ENCODE measurements at places on chromosomes 3 and 15. TPM values are rescaled to one million over a fixed set of nuclear protein-coding genes. Genes with fewer than 3 reads are reported as not detected.

The MBNL1 gene
- total RNA-seq: 386 TPM

The SMCO1 gene
- not detected for total RNA-seq

The RASGRP1 gene
- total RNA-seq: 67.9 TPM

The SEMA7A gene
- total RNA-seq: 71.2 TPM

The UBE2E2 gene
- 0.86 TPM for total RNA-seq

The XIRP1 gene
- 5.3 TPM for total RNA-seq

DNA sequence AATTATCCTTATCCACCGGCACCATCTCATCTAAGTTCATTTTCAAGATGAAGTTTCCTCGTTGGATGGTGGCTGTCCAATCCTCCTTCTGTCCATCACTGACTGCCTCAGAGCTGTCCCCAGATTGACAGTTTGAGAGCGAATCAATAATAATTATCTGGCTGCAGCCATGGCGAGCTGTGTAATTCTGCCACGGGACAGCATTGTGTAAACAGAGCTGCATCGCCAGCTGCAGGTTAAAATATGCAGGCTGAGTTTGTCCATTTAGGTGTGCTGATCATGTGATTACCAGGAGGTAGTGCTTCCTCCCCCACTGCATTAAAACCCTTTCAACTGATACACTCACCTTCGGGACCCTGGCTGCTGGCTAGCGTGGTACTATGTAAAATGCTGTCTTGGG, 461.9 kb upstream of the ONECUT1 start:
- no peak overlapping the region for H3K4me3 ChIP-seq
- no peak overlapping the region for H3K27ac ChIP-seq
- no peaks in the 10 kb centered on the region for H3K4me1 ChIP-seq
- no peaks in the 10 kb centered on the region for H3K36me3 ChIP-seq
- H3K27me3 ChIP-seq: no peaks in the 10 kb centered on the region

- no peaks in the 10 kb centered on the region for H3K27me3 ChIP-seq
- no peak overlapping the region for H3K4me3 ChIP-seq
- H3K27ac ChIP-seq: no peak overlapping the region
- no peak for DNase-seq
- peaks cover 13% of the 10 kb centered on the region for H3K4me1 ChIP-seq
Measured at GRCh38 chr3:49601358-49602048, 47.2 kb downstream of the BSN start.

DNA sequence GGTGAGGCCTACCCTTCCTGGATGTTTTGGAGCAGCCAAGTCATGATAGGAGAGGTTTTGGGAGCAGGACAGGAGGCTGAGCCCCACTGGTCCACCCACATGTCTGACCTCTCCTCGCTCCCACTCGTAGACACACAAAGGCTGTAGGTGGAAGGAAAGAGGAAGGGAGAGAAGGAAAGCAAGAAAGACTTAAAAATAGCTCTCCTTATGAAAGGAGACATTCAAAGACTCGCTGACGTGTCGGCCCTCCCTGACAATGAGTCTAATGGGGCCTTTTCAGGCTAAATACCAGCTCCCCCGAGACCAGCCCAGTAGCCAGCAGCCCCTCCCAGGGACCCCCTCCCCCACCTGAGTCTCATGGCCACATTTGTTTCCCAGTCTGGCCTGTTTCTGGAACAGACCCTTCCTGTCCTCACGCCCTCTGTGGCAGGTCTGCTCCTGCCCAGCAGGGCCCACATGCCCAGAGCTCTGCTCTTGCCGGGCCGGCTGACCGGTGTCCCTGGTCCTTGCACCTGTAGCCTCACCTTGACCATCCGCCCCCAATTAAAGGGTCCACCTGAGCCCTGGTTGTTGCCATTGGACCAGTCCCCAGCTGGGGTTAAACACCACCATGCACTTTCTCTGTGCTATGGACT, 49.3 kb downstream of the FGD5 start:
- H3K27ac ChIP-seq: no peak overlapping the region
- H3K4me3 ChIP-seq: no peak overlapping the region
- H3K27me3 ChIP-seq: no peaks in the 10 kb centered on the region
- DNase-seq: no peak
- H3K4me1 ChIP-seq: no peaks in the 10 kb centered on the region

GRCh38 chr3:48268936-48269561, 28.1 kb downstream of the ZNF589 start:
- H3K36me3 ChIP-seq: peaks cover 5% of the 10 kb centered on the region
- peaks cover 25% of the 10 kb centered on the region for H3K4me1 ChIP-seq
- H3K27me3 ChIP-seq: no peaks in the 10 kb centered on the region
- DNase-seq: no peak
- H3K4me3 ChIP-seq: peak overlapping the region; percentile 46
- H3K27ac ChIP-seq: no peak overlapping the region

DNA sequence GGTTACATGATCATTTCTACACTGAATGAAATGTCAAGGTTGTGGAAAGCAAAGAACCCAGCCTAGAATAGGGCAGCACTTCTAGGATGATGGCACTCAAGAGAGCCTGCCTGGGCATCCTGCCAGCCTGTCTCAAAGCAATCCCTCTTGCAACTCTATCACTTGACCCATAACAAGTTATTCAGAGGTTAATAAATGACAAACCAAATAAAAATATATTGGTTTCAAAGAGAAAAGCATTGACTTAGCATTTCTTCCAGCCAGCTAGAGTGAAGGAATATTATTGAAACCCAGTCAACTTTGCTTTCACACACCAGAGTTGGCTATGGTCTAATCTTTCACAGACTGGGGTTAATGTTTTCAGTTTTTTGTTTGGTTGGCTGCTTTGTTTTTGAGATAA, 214.6 kb upstream of the UBE2E2 start:
- no peak overlapping the region for H3K27ac ChIP-seq
- H3K4me3 ChIP-seq: no peak overlapping the region
- DNase-seq: no peak
- no peaks in the 10 kb centered on the region for H3K4me1 ChIP-seq
- H3K36me3 ChIP-seq: no peaks in the 10 kb centered on the region
- H3K27me3 ChIP-seq: no peaks in the 10 kb centered on the region

DNA sequence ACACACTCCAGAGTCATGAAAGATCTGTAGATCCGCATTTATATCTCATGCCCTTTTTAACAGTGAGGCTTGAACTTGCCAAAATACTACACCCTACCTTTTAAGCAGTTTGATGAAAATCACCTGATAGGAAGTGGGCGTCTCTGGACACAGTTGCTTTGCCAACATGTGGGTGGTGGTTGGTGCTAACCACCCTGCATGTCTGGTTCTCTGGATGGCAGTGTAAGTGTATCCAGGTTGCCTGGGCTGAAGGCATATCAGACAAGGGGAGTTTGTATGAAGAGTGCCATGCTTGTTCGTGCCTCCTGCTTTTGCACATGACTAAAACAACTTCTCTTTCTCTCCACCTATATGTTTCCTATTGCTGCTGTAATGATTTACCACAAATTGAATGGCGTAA, 159.6 kb downstream of the GHSR start:
- H3K4me1 ChIP-seq: no peaks in the 10 kb centered on the region
- H3K4me3 ChIP-seq: no peak overlapping the region
- H3K27ac ChIP-seq: no peak overlapping the region

DNA sequence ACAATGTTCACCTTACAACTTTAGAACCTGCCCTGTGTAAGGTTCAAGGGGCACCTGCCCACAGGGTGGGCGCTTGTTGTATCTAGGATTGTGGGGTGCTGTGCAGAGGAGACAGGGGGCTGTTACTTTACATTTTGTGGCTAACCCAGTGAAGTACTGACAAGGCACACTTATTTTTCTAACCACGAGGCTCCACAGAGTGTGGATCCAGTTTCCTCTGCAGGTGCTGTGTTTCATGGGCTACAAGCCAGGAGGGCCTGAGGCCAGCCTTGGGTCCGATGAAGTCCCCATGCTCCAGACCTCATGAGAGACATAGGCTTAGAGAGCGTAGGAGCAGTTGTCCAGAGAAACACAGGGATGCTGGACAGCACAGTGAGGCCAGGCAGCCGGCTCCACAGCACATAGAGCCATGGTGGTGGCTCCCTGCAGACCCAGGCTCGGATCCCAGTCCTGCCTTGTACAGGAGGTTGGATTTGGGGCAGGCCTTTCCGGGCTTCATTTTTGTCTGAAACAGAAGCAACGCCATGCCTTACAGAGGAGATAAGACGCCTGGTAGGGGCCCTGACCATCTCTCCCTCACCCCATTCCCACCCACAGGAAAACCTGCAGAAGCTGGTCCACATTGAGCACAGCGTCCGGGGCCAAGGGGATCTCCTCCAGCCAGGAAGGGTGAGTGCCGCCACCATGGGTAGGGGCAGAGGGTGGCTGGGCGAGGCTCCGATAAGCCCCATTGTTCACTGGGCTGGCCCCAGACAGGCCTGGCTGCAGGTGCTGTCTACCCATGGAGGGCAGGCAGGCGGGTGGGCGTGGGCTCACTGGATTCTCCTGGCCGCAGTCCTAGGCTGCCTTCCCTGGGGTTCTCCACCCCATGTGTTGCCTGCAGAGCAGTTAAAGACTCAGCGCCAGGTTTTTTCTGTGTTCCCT, 40.1 kb upstream of the NR2C2 start:
- no peaks in the 10 kb centered on the region for H3K36me3 ChIP-seq
- H3K4me1 ChIP-seq: no peaks in the 10 kb centered on the region
- no peaks in the 10 kb centered on the region for H3K27me3 ChIP-seq

DNA sequence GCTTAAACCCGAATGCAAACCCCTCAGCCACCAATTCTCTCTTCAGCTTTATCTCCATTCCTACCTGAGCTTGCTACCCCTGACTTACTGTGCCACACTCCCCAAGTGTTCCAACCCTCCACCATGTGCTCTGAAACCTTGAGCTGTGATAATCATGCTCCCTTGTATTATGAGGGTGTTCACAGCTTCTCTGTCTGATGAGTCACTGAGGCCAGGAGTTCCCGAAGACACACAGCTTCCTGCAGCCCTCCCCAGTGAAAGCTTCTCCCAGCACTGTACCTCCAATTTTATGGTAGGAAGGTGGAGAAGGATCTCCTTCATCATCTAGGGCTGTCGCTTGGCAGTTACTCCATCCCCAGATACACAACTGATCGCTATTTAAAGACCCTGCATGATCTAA, 24.9 kb downstream of the STAC start:
- DNase-seq: no peak
- H3K4me1 ChIP-seq: no peaks in the 10 kb centered on the region
- H3K4me3 ChIP-seq: no peak overlapping the region
- no peaks in the 10 kb centered on the region for H3K36me3 ChIP-seq
- H3K27me3 ChIP-seq: no peaks in the 10 kb centered on the region

DNA sequence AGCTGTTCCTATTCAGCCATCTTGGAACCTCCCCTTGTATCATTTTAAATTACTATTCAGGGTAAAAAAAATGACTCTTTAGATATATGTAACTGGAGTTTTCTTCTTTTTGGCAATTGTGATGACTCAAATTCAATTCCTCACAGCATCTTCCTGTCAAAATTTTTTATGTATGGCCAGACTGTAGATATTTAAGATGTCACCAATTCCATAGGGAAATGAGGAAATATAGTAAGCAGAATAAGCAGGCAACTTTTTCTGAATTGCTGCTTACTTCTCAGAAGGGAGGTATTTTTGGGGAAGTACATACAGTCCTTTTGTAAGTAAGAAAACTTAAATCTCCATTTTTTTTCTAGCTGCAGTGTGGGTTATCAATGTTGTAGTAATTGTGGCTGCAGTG, 28.8 kb downstream of the EAF2 start:
- no peak overlapping the region for H3K27ac ChIP-seq
- no peaks in the 10 kb centered on the region for H3K27me3 ChIP-seq
- H3K4me1 ChIP-seq: no peaks in the 10 kb centered on the region
- H3K36me3 ChIP-seq: no peaks in the 10 kb centered on the region
- DNase-seq: no peak

- no peak overlapping the region for H3K27ac ChIP-seq
- no peak overlapping the region for H3K4me3 ChIP-seq
- H3K27me3 ChIP-seq: no peaks in the 10 kb centered on the region
- no peak for DNase-seq
- no peaks in the 10 kb centered on the region for H3K36me3 ChIP-seq
Measured at GRCh38 chr3:149610351-149611105, 47.3 kb downstream of the WWTR1 start.

DNA sequence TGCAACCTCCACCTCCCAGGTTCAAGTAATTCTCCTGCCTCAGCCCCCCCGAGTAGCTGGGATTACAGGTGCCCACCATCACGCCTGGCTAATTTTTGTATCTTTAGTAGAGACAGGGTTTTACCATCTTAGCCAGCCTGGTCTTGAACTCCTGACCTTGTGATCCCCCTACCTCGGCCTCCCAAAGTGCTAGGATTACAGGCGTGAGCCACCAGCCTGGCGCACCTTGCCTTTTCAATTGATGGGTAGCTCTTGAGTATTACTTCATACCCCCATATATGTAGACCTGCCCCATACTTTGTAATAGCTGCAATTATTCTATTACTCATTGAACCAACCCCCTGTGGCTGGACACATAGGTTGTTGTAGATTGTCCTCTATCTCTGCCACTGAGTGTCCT, 101.3 kb downstream of the LRRK1 start:
- DNase-seq: no peak
- no peaks in the 10 kb centered on the region for H3K36me3 ChIP-seq
- H3K4me1 ChIP-seq: no peaks in the 10 kb centered on the region
- H3K27me3 ChIP-seq: no peaks in the 10 kb centered on the region
- H3K27ac ChIP-seq: no peak overlapping the region

- H3K27ac ChIP-seq: no peak overlapping the region
- H3K4me3 ChIP-seq: no peak overlapping the region
- peaks cover 9% of the 10 kb centered on the region for H3K4me1 ChIP-seq
- no peak for DNase-seq
- H3K36me3 ChIP-seq: no peaks in the 10 kb centered on the region
Measured at GRCh38 chr15:65423976-65424679, 1.4 kb upstream of the IGDCC4 start.

DNA sequence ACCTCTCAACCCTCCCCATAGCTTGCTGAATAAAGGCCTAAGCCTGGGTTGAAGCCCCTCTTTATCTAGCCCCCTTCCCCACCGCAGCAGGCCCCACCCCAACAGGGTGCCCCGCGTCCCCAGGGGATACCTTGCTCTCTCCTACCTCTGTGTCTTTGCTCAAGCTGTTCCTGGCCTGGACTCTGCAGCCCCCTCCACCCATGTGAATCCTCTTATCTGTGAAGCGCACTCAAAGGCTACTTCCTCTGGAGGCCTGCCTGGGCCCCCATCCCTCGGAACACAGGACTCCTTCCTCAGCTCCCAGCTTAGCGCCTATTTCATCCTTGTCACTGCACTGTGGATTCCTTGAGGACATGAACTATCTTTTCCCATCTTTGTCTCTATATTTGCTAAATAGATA, 61.4 kb upstream of the HERC1 start:
- H3K36me3 ChIP-seq: no peaks in the 10 kb centered on the region
- peak overlapping the region; percentile 68 for H3K27ac ChIP-seq
- H3K4me1 ChIP-seq: peaks cover 86% of the 10 kb centered on the region
- no peaks in the 10 kb centered on the region for H3K27me3 ChIP-seq
- no peak overlapping the region for H3K4me3 ChIP-seq

- H3K27me3 ChIP-seq: no peaks in the 10 kb centered on the region
- no peaks in the 10 kb centered on the region for H3K4me1 ChIP-seq
- no peak overlapping the region for H3K27ac ChIP-seq
- H3K4me3 ChIP-seq: no peak overlapping the region
- no peak for DNase-seq
Measured at GRCh38 chr3:68740087-68740486, 192.3 kb downstream of the TAFA4 start.

- no peak overlapping the region for H3K27ac ChIP-seq
- H3K4me3 ChIP-seq: no peak overlapping the region
Measured at GRCh38 chr3:151282921-151283320, 4.6 kb upstream of the P2RY14 start.
